Activated CD8-positive, alpha-beta memory T cell treated with anti-CD3 and anti-CD28 coated beads, Interleukin-2, amount 10 ng/mL, durations not matched to agents 7 days and 5 days (primary cell): ENCODE measurements at places on chromosomes 4 and X. TPM values are rescaled to one million over a fixed set of nuclear protein-coding genes. Genes with fewer than 3 reads are reported as not detected.

DNA sequence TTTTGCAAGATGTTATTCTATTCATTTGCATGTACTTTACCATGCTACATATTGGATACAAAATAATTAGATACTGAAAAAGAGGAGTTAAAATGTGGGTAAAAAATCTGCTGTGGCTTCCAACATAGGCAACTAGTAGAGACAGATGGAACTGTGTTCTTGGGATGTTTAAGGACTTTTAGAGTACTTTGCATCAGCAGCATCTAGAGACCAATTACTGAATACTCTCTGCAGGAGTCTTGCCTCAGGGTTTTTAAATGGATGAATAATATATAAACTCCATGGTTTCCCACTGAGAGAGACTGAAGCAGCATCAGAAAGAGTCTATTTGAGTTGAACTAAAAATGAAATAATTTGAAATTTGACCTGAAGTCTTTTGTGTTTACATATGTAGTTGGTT lies 676.7 kb downstream of the GALNTL6 start:
- DNase-seq: no peak

DNA sequence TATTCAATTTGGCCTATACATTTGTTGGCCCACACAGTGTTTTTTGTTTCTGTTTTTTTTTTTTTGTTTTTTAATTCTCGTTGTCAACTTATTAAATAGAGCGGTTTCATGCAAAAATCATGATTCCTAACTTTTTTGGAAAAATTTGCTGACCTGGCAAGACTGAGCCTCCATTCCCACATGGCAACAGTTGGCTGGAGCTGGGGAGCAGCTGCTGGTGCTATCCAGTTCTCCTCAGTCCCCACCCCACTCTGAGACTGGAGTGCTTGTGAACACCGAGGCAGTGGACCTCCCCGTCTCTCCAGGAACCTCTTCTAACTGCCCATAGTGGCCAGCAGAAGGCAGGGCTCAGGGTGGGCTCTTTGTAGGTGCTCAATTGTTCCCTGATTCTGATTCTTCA lies 95.7 kb upstream of the OTUD4 start:
- DNase-seq: no peak

DNA sequence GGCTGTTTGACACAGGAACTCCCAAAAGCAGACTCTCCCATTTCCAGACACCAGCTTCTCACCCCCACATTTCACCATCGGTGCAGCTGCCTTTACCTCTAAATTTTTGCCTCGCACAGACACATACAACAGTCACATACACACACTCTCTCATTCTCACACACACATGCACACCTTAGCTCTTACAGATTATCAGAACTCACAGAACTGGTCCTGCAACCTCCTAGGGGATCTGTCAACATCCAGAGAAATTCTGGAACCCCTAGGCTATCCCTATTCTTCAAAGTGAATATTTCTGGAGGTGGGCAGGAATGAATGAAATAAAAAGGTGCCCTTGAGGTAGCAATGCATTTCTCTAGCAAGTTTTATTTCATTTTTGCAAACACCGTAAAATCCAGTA lies 4.1 kb downstream of the HS6ST2 start:
- no peak for DNase-seq

GRCh38 chr4:145130788-145131399 lies 32.8 kb downstream of the ABCE1 start:
- DNase-seq: peak; percentile 47

- no peak for DNase-seq
These were observed 60.4 kb upstream of the IRF2 start for GRCh38 chr4:184534511-184535391.

GRCh38 chr4:150354214-150354796 lies 227.6 kb upstream of the MAB21L2 start:
- DNase-seq: no peak

GRCh38 chr4:32435308-32435707 lies 1715.1 kb downstream of the PCDH7 start:
- no peak for DNase-seq

- DNase-seq: no peak
These were observed 108.0 kb upstream of the LEF1 start for GRCh38 chr4:108276690-108277089.

DNA sequence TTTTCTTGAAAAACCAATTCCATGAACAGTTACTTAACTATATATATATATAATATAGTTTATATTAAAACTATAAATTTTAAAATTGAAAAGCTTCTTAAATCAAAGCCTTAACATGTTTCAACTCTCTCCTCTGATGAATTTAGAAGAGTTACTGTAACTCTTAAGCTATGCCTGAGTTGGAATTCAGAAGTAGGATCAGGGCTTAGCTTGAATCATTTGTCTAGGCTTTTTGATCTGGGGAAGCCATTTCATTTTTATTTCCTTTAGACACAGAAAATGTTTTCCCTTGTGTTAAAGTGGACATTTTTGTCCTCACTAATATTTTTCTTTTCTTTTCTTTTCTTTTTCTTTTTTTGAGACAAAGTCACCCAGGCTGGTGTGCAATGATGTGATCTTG lies 40.4 kb upstream of the PDLIM5 start:
- DNase-seq: no peak

- DNase-seq: no peak
These were observed 1.4 kb downstream of the ZNF185 start for GRCh38 chrX:152899111-152899873.

DNA sequence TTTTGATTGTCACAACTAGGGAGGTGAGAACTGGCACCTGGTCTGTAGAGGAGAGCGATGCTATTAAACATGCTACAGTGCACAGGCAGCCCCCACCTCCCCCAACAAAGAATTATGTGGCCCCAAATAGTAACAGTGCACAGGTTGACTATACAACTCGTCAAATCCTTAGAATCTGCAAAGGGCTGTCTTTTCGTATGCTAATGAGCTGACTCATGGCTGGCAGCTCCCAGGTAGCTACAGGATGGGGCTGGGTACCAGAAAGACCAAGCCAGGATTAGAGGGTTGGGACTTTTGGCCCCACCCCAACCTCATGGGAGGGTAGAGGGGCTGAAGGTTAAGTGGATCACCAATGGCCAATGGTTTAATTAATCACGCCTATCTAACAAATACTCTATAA lies 104.7 kb upstream of the SORBS2 start:
- DNase-seq: no peak

DNA sequence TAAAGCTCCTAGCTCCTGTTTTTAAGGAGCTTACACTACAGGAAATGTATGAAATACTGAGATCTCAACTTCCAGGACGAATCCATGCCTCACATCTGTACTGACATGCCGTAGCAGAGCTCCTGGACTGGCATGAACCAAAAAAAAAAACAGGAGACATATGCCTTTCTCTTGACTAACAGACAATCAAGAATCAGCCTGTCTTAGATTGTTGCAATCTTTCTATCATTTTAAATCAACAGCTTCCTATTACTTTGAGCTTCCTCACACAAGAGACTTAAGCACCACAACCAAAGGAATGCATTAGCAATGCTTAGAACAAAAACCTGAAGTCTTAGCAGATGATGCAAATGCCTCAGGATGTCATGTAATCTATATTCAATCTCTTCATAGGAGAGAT lies 34.7 kb upstream of the AREG start:
- no peak for DNase-seq

DNA sequence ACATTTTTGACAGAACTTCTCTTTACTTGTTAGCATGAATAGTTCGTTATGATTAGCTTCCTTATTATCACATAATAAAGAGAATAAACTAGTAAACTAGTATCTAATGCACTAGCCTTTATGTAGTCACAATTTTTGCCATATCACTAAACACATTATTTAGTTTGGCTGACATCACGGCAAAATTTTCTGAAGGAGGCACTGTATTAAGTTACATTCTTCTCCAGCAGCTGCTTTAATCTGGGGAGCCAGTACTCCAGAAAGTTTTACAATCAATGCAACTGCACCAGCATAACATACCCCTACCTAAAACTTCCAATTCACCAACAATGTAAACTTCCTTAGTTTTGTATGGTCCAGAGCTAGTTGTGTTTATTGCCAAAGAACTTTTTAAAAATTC lies 87.8 kb downstream of the FIP1L1 start:
- DNase-seq: no peak

GRCh38 chr4:95432466-95432865 lies 116.3 kb downstream of the UNC5C start:
- DNase-seq: no peak

DNA sequence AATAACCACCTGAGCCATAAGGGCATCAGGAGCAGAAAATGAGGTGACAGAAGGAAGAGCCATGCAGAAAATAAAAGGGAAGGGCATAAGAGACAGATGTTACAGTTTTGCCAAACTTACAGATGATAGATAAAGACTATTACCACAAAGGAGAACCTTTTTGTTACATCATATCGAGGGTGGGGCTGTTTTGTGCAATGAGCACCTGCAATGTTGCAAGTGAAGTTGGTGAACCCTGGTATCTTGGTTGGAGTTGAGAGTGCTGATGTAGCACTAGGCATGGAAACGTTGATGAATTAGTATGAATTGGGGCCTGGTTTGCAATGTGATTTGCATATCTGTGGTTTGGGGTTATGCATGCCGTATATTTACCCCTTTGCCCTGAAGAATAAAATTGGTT lies 119.8 kb upstream of the TEX13D start:
- DNase-seq: peak; percentile 47

DNA sequence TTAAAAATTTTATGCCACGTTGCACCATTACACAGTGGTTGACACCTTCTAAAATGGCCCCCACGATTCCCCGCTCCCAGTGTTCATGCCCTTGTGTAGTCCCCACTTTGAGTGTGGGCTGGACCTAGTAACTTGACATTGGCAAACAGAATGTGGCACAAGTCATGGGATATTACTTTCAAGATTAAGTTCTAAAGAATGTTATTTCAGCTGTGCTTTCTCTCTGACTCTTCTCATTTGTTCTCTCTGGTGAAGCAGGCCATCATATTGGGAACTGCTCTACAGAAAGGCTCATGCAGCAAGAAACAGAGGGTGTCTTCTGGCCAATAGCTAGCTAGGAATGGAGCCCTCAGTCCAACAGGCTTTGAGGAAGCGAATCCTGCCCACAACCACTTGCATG lies 67.1 kb downstream of the ATXN3L start:
- DNase-seq: no peak

DNA sequence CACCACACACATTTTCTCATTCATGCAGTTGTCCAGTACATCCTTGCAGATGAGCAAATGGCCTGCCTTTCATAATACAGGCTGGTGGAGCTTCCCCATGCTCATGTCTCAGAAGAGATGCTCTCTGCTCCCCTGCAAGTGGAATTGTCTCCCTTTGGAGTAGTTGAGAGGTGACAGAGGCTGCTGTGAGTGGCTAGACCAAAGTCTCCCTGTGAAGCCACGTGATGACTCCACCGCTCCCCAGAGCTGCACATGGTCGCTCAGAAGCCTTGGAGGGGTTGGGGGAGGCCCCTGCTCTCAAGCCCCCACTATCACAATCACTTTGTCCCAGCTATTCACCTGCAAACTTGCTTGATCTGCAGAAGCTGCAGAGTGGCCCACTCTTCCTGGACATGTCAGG lies 1.5 kb upstream of the GPR78 start:
- no peak for DNase-seq

GRCh38 chr4:1168191-1169101 lies 3.9 kb downstream of the SPON2 start:
- DNase-seq: peak; percentile 43

DNA sequence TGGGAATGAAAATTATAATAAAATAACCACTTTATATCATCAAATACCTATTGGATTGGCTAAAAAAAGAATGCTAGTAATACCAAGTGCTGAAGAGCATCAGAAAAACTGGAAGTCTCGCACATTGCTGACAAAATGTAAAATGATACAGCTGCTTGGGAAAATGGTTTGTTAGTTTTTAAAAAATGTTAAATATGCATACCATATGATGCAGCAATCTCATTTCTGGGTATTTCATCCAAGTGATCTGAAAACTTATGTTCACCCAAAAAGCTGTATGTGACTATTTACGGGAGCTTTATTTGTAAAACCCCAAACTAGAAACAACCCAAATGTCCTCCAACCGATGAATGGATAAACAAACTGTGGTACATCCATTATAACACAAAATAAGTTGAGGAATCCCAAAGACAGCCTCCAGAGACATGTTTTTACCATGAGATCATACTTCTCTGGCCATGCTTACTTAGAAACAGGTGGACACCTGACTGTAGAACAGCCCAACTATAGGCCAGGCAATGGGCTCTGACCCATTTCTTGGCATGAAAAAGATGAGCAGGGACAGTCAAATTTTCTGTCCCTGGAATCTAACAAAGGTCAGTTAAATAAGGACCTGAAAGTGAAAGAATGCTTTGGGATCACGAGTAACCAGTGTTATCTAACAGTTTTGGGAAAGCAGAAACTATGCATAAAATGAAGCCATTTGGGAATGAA lies 47.5 kb upstream of the FAM120C start:
- DNase-seq: no peak

GRCh38 chrX:110944311-110944750 lies 148.7 kb upstream of the CHRDL1 start:
- DNase-seq: no peak

GRCh38 chr4:62006108-62006507 lies 806.0 kb downstream of the ADGRL3 start:
- no peak for DNase-seq

GRCh38 chr4:61580721-61581377 lies 380.7 kb downstream of the ADGRL3 start:
- no peak for DNase-seq

- DNase-seq: no peak
These were observed 248.6 kb upstream of the BOD1L1 start for GRCh38 chr4:13876131-13876530.

- DNase-seq: no peak
These were observed 35.2 kb downstream of the SYNPO2 start for GRCh38 chr4:118923891-118924290.

- DNase-seq: no peak
These were observed 77.5 kb downstream of the UCHL1 start for GRCh38 chr4:41334182-41334581.

DNA sequence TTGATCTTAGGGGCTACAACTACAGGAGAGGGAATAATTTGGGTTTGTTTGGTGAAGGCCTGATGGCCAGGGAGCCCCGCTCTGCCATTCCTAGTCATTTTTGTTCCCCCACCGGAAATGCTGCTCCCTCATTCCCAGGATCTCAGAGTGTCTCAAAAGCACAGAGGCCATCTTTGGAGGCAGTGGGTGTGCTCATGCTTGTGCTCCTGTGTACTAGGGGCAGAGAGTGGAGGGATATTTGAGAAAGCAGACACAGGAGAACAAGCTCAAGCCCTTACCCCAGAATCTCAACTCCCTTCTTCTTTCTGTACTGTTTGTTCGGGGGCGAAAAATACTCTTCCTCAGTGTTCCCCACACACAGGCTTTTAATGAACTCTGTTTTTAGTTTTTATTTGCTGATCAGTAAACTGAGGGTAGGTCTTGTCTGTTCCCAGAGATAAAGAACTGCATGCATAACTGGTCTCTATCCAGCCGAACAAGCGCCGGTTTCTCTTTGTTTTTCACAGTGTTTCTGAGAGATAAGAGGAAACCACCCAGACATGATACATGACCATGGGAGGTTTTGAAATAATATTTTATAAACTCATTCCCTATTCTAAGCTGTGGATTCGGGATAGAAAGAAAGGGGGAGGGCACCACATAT lies 32.9 kb upstream of the XK start:
- DNase-seq: no peak

Gene TLR2
- not detected for total RNA-seq

Gene TLR10
- 0.09 TPM for total RNA-seq

Gene XAGE1A
- total RNA-seq: not detected

Gene IL15
- 3.4 TPM for total RNA-seq

Gene C4orf36
- total RNA-seq: not detected

Gene EREG
- total RNA-seq: not detected

Gene GPR173
- 0.20 TPM for total RNA-seq

Gene FGFBP1
- not detected for total RNA-seq

Gene IDS
- 106 TPM for total RNA-seq

Gene CCDC158
- total RNA-seq: not detected

Gene NEUROG2
- not detected for total RNA-seq

Gene MID1IP1
- total RNA-seq: 57.9 TPM

Gene ENAM
- not detected for total RNA-seq

Gene ZCCHC18
- total RNA-seq: 3.3 TPM
